Spinal cord (tissue), 10 donors: ENCODE measurements at places on chromosomes 11 and 22.

DNA sequence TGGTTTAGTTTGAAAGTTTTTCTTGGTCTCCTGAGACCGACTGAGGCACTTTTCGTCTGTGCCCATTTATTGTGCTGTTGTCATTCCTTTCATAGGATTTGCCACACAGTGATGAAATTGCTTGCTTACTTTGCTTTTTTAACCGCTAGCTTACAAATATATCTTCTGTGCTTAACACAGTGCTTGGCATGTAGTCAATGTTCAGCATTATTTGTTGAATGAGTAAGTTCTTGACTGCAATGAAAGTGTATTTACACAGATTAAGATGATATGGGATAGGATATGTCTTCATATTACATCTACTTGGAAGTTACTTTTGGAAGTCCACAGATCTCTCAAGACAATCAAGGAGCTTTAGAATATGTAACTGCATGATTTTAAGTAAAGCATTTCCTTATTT is 91.2 kb downstream of the GRIA4 start:
- no peak for DNase-seq

DNA sequence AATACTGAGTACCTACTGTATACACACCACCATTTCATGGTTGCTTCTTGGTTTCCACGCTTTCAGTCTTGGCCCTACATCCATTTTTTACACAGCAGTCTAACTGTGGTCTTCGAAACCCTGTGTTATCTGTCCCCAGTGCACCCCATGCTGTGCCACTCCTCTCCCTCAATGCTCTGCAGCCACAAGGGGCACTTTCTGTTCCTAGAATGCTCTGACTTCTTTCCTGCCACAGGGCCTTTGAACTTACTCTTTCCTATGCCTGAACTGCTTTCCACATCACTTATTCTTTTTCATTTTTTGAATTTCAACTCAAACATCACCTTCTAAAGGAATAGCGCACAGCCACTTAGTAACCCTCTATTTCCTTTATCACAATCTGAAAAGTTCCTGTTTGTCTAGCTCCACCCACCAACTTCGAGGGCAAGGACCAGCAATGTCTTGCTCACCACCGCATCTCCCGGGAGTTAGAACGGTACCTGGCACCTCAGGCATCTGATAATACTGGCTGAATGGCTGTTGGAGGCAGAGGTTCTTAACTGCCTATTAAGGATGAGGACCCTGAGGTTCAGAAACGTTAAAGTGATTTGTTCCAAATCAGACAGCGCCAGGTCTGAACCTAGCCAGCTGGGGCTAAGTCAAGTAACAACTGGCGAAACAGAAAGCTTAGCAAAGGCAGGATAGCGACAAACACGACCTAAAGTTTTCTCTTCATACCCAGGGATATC is 568 bp downstream of the ALG8 start:
- no peak for DNase-seq

- no peak for DNase-seq
These were observed 9.4 kb downstream of the CNGA4 start for GRCh38 chr11:6248248-6248647.

DNA sequence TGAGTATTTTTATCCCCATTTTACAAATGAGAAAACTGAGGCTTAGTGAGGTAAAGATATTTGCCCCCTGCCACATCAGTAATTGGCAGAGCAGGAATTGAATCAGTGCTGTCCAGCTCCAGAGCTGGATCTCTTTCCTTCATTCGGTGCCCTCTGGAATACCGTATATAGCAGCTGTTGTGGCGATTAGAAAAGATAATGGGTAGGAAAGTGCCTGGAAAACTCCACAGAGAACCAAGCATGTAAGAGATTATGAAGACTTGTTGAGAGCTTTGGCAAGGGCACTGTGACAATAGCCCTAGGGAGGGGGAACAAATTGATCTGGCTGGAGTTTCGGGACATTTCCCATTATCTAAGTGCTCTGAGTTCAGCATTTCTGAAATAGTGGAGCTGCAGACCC is 82.5 kb upstream of the TEAD1 start:
- DNase-seq: no peak
